ENCODE measurements at places on chromosomes 3 and 15.

GRCh38 chr15:41661078-41661517 lies 893 bp downstream of the MGA start:
- no peak for DNase-seq

DNA sequence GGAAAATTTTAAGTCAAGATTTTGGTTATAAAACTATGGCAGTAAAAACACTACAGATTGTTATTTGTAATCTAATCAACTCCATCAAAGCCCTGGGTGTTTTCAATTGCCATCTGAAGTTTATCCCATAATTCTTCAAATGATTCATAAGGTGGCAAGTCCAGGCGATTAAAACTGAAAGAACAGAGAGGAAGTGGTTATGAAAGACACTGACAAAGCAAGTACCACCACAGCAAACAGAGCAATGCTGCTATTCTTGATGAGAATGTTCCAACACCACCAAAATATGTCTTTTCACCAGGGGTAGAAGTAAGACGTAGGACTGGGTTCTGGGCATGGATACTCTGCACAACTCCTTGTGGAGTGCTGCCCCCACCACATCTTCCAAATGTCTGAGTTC lies 86.9 kb upstream of the PRTG start:
- DNase-seq: no peak

DNA sequence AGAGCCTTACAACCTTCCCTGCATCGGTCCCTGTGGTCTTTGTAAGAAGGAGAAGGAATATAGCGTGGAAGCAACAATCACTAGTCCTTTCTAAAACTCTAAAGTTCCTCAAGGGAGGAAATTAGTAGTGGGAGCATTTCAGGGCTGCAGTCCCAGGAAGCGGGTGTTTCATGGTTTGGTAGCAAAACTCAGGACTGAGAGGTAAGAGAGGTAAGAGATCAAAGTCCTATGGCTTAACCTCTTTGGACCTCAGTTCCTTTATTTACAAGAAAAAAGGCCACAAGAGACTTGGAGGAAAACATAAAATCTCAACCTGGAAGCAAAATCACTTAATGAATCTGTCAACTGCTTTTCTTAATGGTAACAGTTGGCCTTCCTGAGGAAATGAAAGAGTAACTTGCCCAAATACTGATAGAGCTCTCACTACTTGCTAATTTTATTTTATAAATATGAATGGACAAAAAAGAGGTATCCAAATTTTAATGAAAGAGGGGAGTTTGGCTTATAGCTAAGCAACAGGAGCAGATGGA lies 14.3 kb downstream of the LRRC28 start:
- no peak for DNase-seq

GRCh38 chr3:39147711-39148434 lies 5.5 kb downstream of the CSRNP1 start:
- DNase-seq: no peak

- DNase-seq: no peak
Observed at GRCh38 chr3:54822206-54822605, 105.7 kb downstream of the LRTM1 start.

- no peak for DNase-seq
Observed at GRCh38 chr15:44796508-44796907, 60.2 kb downstream of the TRIM69 start.

GRCh38 chr3:119769394-119770149 lies 12.3 kb upstream of the NR1I2 start:
- DNase-seq: no peak

- no peak for DNase-seq
Observed at GRCh38 chr3:141348837-141349236, 19.5 kb upstream of the ZBTB38 start.

- DNase-seq: no peak
Observed at GRCh38 chr3:169241991-169242707, 421.4 kb downstream of the MECOM start.

DNA sequence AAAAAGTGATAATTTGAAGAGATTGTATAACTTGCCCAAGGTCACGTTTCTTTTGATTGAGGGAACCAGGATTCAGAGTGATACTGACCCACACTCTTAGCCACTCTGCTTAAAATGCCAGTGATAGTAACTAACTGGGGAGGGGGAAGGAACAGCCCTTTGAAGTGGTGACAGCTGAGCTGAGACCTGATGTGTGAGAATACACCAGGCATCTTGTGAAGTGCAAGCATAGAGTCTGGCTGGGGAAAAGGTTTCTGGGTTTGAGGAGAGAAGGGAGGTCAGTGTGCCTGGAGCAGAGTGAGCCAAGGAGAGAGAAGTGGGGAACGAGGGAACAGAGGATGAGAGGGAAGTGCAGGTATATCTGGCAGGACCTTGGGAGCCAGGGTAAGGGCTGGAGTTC lies 35.4 kb upstream of the SCAANT1 start:
- DNase-seq: no peak

GRCh38 chr3:53748512-53749271 lies 97.5 kb downstream of the CHDH start:
- DNase-seq: no peak

DNA sequence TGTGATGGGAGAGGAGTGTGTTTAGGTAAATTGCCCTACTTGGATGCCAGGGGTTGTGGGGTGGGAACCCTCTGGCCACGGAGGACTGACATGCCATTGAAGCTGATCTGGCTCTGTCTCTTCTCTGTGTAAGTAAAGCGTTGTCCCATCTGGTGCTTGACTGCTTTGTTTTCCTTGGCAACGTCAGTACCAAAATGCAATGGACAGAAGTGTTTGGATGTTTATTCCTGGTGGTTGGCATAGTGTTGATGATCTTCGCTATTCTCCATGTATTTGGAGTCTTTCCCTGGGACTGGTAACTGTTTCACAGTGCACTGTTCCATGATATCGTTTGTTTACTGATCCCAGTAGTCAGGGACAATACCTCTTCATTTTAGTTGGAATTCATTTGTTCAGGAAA lies 130.5 kb upstream of the MCTP2 start:
- DNase-seq: no peak

DNA sequence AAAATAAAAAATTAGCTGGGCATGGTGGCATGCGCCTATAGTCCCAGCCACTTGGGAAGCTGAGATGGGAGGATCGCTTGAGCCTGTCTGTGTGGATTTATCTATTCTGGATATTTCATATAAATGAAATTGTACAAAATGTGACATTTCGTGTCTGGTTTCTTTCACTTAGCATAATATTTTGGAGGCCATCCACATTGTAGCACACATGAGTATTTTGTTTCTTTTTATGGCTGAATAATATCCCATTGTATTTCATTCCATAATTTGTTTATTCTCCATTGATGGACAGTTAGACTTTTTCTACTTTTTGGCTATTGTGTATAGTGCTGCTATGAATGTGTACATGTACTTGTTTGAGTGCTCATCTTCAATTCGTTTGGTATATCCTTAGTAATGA lies 52.9 kb upstream of the DYNC1LI1 start:
- no peak for DNase-seq

DNA sequence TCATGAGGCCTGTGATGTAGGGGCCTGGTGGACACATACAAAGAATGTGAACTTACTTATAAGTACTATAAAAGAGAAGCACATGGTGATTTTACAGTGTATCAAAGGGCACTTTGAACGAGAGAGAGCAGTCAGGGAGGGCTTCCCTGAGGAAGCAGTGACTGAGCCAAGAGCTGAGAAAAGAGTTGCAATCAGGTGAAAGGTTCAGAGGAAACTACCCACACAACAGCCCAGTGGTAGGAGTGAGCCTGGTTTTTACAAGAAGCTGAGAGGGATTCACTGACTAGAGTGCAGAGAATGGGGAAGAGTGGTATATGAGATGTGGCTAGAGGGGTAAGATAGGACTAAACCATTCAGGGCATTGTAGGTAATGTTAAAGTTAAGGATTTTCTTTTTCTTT lies 57.1 kb downstream of the CALML4 start:
- no peak for DNase-seq

DNA sequence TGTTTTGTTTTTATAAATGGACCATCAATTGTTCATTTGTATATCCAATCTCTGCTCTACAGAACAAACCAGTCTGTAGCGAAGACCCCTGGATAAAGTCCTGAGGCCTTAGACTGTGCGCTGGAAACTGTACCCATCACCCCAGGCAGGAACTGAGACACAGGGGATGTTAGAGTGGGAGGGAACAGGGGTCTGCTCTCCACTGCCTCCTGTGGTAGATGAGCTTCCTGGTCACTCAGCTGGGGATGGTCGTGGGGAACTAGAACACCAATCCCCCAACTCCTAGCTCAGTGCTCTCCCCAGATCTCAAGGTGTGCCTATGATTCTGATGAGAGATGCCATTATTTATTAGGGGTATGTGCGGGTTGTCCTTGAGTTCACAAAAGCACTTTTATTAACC lies 340.2 kb upstream of the IGF1R start:
- no peak for DNase-seq

GRCh38 chr15:100075229-100075628 lies 266.5 kb downstream of the ADAMTS17 start:
- DNase-seq: no peak

DNA sequence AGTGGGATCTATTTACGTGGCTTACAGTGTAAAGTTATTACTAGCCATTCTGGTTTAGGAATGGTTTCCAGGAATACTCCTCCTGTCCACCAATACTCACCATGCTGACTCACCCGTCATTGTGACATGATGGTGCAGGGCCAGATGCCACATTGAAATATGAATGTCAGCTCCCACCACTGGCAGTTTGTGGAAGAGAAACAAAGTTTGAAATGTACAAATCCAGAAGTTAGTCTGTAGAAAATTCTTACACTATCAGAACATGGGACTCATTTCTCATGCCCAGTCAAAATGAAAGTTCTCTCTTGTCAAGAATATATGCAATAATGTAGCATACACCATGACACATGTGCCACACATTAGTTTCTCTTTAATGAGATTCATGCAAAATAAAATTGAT lies 14.4 kb upstream of the TSPAN3 start:
- no peak for DNase-seq

DNA sequence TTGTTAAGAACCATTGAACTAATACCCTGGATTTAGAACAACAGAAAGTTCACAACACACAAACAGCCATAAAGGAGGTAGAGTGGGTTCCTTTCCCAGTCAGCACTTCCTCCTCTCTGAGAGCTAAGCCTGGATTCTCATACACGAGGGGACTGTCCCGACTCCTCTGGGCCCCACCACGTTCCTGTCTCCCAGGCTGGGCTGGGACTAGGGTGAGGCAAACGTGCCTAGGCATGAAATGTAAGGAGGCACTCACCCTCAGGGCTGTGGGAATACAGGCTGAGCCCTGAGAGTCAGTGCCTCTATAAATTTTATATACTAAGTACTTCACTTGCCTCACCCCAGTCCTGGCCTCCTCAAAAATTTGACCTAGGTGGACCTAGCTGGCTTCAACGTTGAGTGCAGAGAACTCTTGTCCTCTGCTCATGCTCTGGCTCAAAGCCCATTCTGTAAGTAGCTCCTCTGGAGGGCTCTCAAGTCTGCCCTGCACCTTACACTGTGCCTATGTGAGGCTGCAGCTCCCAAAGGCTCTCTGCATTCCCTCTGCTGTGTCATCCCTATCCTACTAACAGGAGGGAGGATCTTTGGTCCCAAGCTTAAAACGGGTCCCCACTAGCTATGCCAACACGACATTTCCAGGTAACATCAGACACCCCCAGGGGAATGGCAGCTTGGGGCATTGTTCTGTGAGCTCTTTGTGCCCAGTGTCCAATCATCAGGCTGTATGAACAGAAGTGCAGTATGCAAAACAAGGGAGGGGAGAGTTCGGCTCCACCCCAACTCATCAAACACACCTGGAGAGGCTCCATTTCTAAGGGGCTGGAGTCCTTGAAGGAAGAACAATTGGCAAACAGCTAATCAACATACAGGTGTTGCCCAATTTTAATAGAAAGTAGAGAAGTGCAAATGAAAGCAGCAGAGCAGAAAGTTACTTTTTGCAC lies 233.2 kb downstream of the RPLP1 start:
- no peak for DNase-seq

DNA sequence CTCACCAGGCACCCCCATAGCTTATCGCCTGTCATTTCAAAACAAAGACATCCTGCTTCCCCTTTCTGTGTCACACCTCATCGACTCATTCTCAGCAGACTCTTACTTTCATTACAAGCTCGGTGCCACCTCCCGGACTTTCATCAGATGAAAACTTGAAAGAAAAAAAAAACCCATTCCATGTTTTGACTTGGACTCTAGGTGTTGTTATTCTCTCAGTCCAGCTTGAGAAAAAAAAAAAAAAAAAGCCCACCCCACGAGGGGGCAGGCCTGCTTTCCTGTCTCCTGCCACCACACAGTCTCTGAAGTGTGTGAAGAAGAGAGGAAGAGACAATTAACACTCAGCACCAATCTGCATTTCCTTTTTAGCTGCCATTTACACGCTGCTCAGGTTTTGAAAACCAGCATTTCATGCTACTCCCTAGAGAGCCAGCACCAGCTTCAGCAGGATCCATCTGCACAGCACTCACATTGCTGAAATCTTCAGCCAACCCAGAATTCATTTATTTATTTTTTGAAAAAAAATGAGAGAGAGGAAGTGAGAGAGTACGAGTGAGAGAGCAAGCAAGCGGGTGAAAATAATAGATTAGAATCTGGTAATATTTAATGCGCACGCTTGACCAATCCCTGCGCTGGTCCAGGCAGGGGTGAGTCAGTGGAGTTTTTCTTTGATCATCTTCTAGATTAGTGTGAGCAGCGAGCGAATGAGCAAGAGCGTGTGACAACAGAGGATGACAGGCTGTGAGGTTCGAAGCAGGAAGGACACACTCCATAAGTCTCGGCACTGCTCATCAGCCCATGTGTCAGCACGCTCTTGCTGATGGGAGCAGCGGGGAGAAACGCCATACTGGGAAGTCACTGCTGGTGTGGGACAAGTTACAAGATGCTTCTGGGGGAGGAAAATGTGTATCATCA lies 23.5 kb downstream of the ZNF80 start:
- no peak for DNase-seq

GRCh38 chr3:172918568-172919296 lies 168.2 kb downstream of the ECT2 start:
- DNase-seq: no peak

DNA sequence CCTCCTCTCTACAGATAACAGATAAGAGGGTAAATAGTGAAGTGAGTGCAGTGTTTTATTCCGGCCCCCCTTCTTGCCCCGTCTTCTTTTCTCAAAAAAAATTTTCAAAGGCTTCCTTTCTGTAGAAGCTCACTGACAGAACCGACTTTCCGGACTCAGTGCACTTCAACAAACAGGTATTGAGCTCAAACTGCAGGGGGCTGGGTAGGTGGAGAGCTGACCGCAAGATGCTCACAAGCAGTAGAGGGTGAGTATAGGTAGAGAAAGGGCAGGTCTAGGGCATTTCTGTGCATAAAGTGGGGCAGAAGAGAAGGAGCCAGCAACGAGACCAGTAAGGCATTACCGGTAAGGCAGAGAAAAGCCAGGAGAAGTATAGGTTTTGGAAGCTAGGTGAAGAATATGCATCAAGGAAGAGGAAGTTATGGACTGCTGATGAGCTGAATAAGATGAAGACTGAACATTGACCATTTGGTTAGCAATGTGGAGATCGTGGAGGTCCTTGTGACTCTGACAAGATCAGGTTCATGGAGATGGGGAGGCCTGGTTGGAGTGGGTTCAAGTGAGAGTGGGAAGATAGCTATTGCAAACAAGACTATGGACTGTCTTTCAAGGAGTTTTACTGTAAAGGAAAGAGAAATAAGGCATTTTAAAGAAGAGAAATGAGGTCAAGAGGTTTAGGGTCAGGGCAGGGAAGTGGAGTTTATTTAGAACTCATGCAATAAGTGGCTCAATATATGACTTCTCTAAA lies 97.4 kb downstream of the ST6GAL1 start:
- no peak for DNase-seq

GRCh38 chr3:152518346-152518745 lies 249.6 kb downstream of the MBNL1 start:
- DNase-seq: no peak

All from anterior cingulate cortex (tissue), 58 donors.